ENCODE measurements at places on chromosomes 6 and 20.

DNA sequence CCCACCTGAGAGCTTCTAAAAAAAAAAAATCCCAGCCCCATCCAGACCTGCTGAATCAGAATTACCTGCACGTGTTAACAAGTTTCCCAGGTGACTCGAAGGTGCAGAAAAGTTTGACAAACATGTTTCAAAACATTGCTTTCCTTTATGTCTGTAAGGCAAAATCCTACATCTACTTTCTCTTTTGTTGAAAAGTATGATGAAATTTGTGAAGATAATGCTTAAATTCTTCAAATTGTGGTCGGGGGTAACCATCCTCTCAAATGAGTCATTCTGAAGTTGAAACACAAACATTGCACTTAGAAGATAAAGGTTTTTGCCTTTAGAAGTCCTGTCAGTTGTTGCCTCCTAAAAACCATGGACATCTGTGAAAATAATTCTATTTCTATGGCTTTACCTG is 429.7 kb downstream of the EPHA7 start:
- DNase-seq: no peak

GRCh38 chr6:40999569-40999968 is 39.5 kb downstream of the UNC5CL start:
- no peak for DNase-seq

DNA sequence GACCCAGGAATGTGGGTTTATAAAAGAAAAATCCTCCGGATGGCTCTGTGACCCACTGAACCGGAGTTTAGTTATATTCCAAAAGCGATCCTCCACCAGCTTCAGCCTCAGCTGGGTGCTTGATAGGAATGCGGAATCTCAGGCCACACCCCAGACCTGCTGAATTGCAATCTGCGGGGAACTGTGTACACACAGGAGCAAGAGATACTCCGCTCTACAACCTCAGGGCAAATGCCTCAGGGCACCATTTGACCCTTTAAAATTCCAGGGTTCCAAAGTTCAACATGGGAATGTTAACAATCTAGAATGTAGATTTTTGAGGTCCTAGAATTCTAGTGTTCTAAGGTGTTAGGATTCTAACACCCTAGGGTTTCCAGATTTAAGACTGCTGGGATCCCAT is 10.8 kb downstream of the BPIFA2 start:
- DNase-seq: no peak

DNA sequence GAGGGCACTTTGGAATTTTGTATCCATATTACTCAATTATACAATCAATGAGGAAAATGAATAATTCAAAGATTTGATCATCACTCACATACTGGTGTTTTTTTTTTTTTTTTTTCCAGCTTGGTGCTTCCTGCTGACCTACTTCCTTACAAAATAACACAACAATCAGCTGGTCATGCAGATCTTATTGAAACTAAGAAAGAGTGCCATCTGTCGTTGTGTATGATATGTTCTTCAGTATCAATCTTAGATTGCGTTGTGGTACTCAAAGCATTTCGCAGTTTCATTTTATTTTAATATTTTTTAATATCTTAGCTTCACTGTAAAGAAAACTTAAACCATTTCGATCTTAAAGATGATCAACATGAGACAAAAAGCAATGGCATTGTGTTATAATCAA is 155.6 kb downstream of the OGFRL1 start:
- no peak for DNase-seq

DNA sequence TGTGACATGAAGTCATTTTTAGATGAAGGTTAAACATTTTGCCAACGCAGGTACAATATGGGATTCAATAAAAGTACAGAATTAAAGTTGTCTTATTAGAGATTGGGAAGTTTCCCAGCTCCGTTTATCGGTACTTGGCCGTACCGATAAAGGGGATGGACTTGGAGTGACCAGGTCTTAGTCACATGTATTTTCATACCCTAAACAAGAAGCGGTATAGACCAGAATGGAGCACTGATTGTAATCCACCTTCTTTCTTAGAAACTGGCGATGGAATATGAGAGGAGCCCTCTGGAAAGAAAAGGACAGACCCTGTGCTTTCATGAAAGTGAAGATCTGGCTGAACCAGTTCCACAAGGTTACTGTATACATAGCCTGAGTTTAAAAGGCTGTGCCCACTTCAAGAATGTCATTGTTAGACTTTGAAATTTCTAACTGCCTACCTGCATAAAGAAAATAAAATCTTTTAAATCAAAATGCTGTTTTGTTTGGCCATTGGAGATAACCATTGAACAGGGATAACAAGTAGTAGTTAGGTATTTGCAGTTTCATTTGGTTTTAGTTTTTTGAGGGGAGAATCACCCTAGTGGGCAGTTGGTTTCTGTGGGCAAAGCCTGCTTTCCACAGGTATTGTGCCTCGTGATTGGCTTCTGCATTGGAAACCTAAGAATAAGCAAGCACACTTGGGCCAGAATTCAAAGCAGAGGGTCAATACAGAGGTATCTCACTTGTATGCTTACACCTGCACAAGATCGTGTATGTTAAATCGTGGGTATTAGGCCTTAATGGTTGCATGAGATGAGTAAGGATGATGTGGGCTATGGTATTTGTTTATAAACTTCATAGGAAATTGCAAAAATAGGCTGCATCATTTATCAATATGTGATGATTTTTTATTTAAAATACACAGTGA is 11.2 kb upstream of the ZNFX1 start:
- DNase-seq: no peak

GRCh38 chr6:89116702-89117101 is 1.2 kb downstream of the SRSF12 start:
- no peak for DNase-seq

- DNase-seq: no peak
Observed at GRCh38 chr6:52108128-52108527, 20.7 kb upstream of the PKHD1 start.
